Pulmonary artery endothelial cell (primary cell): ENCODE measurements at places on chromosomes 3 and 15. TPM values are rescaled to one million over a fixed set of nuclear protein-coding genes. Genes with fewer than 3 reads are reported as not detected.
A peak's percentile ranks its signal among the peaks of the same experiment; 100 is the strongest.

DNA sequence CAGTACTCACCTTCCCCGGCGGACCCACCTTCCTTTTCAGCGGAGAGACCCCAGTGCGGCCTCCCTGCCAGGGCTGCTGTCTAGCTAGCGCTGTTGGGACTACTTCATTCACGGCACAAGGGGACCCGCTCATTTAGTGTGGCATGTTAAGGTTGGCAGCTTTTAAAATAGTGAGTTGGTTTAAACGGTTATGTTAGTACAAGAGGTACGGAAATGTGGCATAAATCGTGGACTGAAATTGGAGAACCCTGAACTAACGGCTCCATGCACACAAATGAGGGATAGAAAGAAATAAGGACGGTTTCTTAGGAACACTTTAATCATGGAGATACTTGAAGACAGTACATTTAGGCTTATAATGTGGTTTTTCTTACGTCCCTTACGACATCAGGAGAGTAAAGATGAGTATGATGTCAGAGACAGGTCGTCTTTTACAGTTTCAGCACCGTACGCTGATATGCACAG lies 752 bp downstream of the CEP63 start:
- DNase-seq, result no peak

- DNase-seq, result no peak
These were observed 67.4 kb upstream of the FOXB1 start for GRCh38 chr15:59936741-59937140.

GNAI2 gene
- 597 and 651 TPM in 2 replicates for total RNA-seq

DNA sequence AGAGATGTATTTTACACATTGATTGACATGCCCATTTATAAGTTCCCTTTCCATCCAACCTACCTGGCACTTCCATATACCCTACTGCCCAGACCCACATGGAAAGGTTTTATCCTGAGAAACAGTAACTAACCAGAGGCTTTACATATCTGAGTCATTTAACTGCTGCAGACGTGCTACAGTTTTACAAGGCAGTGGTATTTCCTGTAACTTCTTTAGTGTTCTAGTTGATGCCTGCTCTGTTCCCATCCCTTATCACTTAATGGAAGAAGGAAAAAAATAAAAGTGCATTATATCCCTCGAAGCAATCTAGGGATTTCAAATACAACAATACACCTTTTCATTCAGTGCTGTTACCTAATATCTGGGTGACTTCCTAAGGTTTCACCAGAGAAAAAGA lies 107.1 kb downstream of the TMCO5A start:
- no peak for DNase-seq

GRCh38 chr3:17142516-17142915 lies 257.8 kb downstream of the PLCL2 start:
- no peak for DNase-seq

- no peak for DNase-seq
These were observed 22.5 kb downstream of the CCR4 start for GRCh38 chr3:32973982-32974381.

DNA sequence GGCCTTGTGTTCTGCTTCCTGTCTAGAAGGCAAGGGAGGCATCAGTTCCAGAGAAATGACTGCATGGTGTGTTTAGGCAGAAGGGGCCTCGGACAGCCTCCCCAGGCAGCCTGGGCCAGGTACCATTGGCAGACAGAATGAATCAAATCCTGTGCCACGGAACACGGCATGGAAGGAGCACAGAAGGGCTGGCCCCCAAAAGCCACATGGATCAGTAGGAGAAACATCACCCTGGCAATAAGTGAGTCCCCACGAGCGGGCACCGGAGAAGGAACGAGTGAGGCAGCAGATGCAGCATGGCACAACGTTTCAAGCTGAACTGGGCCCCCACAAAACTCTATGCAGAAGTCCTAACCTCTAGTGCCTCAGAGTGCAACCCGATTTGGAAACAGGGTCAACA lies 223.2 kb downstream of the ADAMTS17 start:
- no peak for DNase-seq

GRCh38 chr3:46397111-46397510 lies 9.8 kb downstream of the CCR5AS start:
- DNase-seq, result no peak

DPPA4 gene
- total RNA-seq, result not detected in 2 replicates

ABHD10 gene
- 38.0 and 49.4 TPM in 2 replicates for total RNA-seq

DNA sequence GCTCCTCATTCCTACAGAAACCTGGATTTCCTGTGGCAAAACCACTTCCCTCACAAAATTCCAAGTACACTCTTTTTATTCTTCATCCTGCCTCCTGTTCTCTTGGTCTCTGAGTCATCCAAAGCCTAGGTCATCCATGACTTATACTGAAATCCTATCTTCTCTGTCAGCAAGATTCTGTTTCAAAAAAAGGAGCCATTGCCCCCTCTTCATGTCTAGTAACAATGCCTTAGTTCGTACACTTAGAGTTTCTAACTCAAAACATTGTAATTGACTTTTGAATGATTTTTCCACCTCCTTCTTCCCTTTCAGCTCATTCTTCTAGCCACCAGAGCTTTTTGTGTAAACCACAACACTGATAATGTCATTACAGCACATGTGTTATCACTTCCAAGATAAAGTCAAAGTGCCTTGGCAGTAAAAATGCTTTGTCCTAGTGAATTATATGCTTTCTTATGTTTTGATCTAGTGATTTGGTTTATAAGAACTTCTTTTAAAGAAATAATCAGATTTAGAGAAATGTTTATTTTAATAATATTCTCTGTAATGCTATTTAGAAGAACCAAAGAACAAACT lies 256.5 kb upstream of the NECTIN3 start:
- DNase-seq, result peak; percentile 41

DNA sequence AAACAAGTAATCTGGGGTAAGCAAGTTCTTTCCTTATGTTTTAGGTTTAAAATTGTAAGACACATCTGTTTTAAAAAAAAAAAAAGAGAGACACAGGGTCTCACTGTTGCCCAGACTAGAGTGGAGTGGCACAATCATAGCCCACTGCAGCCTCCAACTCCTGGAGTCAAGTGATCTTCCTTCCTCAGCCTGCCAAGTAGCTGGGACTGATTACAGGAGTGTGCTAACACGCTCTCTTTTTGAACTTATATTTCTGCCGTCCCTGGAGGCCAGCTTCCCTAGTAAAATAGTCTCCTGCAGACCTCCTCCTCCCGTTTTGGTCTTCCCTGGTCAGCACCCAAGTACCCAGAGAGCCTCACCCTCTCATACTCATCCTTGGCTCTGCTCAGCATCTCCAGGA lies 35.5 kb downstream of the DCP1A start:
- DNase-seq, result no peak

PEX5L gene
- total RNA-seq, result not detected in 2 replicates

TXNRD3 gene
- 5.7 and 12.7 TPM in 2 replicates for total RNA-seq

DLEC1 gene
- not detected in 2 replicates for total RNA-seq

CAPN7 gene
- total RNA-seq, result 21.2 and 30.2 TPM in 2 replicates

GRCh38 chr3:71360180-71360579 lies 223.3 kb downstream of the FOXP1 start:
- DNase-seq, result no peak

ALS2CL gene
- total RNA-seq, result 5.7 and 6.2 TPM in 2 replicates

ZBTB20 gene
- 8.8 and 10.4 TPM in 2 replicates for total RNA-seq

CPA3 gene
- 13.2 and 23.5 TPM in 2 replicates for total RNA-seq

DNA sequence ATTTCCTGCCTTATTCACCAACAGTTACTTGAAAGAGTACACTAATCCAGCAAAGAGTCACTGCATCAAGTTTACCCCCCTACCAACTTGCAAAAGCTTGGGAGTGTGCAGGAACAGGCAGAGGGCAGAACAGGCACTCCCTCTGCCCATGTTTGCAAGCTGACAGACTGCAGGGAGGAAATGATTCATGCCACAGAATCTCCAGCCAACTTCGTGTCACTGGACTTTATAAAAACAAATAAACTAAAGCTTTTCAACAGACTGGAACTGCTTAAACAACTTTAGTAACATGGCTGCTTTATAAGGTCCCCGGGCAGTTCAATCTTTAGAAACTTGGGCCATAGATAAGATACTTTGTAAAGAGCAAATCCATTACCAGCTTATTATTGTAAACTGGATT lies 129.5 kb downstream of the THRB start:
- DNase-seq, result peak; percentile 89

ACP3 gene
- total RNA-seq, result not detected in 2 replicates

- DNase-seq, result no peak
These were observed 47.3 kb downstream of the P3H2 start for GRCh38 chr3:190073264-190074008.

DNA sequence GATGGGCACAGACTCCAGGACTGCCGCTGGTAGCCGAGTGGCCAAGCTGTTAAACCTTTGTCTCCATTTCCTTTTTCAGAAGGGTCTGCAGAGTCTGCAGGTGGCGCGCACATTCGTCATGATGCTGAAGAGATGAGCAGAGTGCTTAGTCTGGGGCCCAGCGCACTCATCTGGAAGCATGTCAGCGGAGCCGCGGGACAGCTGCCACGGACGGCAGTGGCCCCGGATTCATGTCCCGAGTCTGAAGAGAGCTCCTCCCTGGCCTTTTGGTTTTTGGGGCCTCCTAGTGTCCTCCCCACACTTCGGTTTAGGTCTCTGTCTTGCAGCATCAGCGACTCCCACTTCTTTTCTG lies 42.6 kb downstream of the KLHL25 start:
- no peak for DNase-seq

DNA sequence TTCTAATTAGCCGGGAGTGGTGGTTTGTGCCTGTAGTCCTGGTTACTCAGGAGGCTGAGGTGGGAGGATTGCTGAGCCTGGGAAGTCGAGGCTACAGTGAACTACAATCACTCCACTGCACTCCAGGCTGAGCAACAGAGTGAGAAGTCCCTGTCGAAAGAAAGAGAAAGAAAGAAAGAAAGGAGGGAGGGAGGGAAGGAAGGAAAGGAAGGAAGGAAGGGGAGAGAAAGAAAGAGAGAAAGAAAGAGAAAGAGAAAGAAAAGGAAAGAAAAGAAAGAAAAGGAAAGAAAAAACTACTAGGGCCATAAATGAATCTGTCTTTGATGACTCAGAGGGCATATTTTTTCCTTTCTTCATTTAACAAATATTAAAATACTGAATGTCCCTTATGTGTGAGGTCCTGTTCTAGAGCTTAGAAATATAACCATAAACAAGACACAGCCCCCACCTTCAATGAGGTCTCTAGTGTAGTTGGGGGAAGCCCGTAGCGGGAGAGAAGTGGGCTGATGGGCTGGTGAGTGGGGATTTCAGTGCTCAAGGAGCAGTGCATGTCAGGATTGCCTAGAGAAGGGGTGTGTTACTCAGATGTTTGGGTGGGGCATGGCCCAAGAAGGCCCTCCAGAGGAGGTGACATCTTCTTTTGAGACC lies 35.2 kb upstream of the PIAS1 start:
- DNase-seq, result no peak

GOLGA6A gene
- not detected in 2 replicates for total RNA-seq

IL16 gene
- total RNA-seq, result 0.04 and 0.20 TPM in 2 replicates

DNA sequence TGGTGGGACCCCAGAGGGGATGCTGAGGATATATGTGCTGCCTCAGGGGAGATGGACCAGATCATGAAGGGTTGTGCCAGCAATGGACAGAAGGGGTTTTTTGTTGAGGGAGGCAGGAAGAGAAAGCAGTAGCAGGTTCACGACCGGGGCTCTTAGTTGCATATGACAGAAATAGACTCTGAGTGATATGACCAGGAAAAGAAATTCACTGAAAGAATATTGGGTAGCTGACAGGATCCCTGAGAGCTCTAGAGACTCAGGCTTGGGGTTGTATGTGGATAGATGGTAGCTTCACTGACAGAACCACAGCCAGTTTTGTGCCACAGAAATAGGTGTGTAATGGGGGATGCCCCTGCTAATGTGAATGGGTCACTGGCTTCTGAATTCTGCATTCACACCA lies 241.6 kb downstream of the ZNF621 start:
- DNase-seq, result no peak

TGM5 gene
- not detected in 2 replicates for total RNA-seq

GRCh38 chr3:119529883-119530282 lies 29.5 kb downstream of the CD80 start:
- DNase-seq, result no peak

- no peak for DNase-seq
These were observed 60.7 kb downstream of the CACNA1D start for GRCh38 chr3:53555068-53555588.

DNA sequence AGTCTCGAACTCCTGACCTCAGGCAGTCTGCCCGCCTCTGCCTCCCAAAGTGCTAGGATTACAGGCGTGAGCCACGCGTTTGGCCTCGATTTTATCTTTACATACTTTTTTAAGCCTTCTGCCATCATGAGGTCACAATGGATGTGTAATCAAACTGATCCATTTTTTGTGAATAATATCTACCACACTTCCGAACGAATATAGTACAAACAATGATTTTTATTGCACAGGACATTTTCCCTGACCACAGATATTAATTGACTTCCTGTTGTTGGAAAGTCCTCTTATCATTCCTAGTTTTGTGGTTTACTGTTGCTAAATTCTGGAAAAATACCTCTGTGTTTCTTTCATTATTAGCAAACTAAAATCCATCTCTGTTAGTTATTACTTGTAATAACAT lies 68.9 kb downstream of the MINDY2 start:
- DNase-seq, result peak; percentile 1

DNA sequence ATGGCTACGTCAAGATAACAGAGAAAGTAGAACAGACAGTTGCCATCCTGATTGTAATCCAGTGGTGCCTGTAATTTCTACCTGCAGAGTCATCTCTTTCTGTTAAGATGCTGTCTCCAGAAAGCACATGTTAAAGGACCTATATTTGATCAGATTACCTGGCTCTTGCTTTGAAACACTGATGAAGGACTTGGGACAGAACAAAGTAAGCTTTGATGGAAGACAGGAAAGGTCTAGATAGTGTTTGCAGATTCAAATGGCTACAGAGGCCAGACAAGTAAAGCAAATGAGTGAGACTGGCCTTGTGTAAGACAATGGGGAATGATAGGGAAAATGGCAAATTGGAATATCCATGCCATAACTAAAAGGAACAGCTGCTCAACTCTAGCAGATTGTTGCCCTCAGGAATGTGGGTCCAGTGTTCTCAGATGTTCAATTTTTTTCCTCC lies 1.8 kb upstream of the GSK3B start:
- DNase-seq, result no peak

DNA sequence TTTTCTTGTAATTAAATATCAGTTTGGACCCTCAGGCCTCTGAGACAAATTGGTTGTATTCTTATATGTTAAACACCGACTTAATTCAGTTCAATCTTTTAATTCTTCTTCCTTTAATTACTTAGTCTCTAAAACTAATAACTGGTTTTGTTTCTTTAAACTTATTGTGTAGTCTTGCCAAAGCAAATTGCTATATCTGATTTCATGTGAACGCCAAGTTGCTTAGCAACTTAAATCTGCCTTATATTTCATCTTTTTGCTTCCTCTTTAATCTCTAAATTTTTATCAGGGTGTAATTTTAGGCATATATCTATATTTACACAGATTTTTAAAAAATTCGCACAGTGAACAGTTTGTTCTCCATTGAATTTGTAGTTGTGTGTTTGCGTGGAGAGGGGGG lies 82.2 kb downstream of the CADM2 start:
- DNase-seq, result no peak
